NCI-H526 treated with DMSO at 0.1 percent for 48 hours (cell line): ENCODE measurements at places on chromosomes 12 and 14.

DNA sequence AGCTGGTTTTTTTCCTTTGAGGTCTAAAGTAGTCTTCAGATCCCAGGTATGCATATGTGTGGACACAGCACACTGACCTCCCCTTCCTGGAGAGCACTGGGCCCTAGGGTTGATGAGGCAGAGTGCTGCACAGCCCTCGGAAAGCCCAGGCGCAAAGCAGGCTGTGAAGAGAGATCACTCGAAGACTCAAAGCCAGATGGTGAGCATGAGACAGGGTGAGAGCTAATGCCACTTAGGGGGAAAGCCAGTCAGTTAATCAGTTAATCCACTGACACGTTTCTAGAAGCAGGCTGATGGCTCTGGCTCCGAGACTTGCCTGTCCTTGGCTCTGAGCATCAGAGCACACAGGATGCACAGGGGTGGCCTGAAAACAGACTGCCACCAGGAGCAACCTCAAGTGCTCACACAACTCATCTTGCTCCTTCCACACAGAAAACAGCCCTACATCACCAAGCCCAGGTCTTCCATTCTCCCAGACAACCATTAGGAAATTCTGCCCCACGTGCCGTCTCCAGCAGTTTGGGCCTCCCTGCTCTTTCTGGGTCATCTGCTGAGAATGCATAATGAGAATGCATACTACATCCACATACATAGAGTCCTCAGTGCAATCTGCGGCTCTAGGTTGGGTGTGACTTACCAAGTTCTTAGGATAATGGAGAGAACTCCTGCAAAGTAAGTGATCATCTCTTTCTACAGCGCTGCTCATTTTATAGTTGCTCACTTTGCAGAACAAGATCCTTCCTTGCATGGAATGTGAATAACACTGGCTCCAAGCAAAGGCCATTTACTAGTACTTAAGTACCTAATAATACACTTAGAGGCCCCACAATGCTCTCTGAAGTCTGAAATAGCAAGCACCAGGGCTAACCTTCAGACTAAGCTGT lies 12.0 kb downstream of the AQP6 start:
- no peak for DNase-seq

DNA sequence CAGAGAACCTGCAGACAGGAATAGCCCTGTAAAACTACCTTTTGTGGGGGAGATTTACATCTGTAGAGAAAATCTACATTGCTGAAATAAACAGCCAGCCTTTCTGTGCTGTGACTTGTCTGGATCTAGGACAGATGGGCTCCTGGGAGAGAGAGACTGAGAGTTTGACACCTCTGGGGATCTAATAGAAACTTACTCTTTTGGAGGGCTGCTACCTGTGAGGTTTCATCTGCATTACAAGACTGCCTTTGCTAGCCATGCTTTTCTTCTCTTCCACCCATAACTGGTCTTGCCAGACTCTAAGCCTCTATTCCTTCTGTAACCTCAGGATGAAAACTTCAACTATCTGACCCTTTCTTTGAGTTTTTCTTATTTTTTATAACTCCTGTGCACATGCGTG lies 452.6 kb downstream of the ZFP36L1 start:
- no peak for DNase-seq

- no peak for DNase-seq
Observed at GRCh38 chr12:88662961-88663360, 82.7 kb upstream of the KITLG start.

GRCh38 chr14:50791201-50791600 lies 39.8 kb downstream of the NIN start:
- DNase-seq = no peak
